ENCODE measurements at places on chromosomes 16 and 17.

- no peak for DNase-seq
Observed at GRCh38 chr16:68035227-68035626, 12.1 kb downstream of the DUS2 start.

- no peak for DNase-seq
Observed at GRCh38 chr17:73172252-73172651, 7.4 kb downstream of the SSTR2 start.

GRCh38 chr17:67422897-67423296 lies 45.8 kb downstream of the PITPNC1 start:
- peak; percentile 22 for DNase-seq

- DNase-seq = no peak
Observed at GRCh38 chr16:51509336-51509735, 358.3 kb upstream of the SALL1 start.

DNA sequence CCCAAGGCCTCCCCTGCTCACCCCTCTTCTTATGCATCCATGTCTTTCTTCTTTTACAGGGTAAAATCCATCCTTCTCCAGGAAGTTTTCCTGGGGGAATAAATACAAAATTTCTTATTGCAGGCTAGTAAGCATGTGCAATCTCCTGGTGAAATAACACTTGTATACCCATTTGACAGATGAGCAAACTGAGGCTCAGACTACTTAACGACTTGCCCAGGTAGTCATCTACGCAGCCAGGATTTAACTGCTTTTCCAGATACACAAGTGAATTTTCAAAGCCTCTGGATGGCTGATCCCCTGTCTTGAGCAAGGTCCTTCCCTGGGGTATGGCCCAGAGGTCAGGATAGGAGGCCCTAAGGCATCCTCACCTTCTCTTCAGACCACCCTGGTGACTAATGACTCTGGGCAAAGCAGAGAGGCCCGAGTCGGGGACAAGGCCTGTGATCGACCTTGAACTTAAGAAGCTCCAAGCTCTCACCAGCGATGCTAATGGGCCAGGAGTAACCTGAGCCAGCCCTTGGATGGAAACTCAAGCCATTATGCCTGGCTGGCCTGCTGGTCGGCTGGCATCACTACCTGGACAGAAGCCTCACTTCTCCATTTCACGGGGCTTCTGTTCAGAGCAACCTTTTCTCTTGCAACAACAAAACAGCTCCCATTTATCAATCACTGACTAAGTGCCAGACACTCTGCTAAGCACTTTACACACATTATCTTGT lies 33.1 kb downstream of the ZNF423 start:
- no peak for DNase-seq

GRCh38 chr17:50542795-50543774 lies 3.9 kb upstream of the SPATA20 start:
- DNase-seq = no peak

- DNase-seq = no peak
Observed at GRCh38 chr17:81331527-81332043, 36.5 kb upstream of the SLC38A10 start.

DNA sequence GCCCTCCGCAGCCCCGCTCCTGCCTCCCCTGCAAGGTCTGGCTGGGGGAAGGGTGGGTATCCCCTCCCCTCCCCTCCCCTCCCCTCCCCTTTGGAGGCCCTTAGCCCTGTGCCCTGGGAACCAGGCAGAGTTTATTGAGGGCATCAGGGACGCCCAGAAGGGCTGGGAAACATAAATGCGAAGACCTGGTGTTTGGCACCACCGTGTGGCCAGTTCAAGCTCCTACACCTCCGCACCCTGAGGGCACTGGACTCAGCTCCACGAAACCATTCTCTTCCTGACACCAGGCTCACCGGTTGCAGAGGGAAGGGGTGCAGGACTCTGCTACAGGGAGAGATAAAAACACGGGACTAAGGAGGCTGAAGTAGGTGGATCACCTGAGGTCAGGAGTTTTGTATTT lies 1.0 kb upstream of the AIPL1 start:
- DNase-seq = peak; percentile 48
